ENCODE measurements at places on chromosomes 4 and X. TPM values are rescaled to one million over a fixed set of nuclear protein-coding genes. Genes with fewer than 3 reads are reported as not detected.
A peak's percentile ranks its signal among the peaks of the same experiment; 100 is the strongest.

Gene CFAP47
- 0.03 TPM for polyA plus RNA-seq

Gene IL9R
- not detected for polyA plus RNA-seq

Gene NCAPG
- polyA plus RNA-seq, result 0.37 TPM

Gene VSIG1
- 0.20 TPM for polyA plus RNA-seq

Gene ANXA10
- not detected for polyA plus RNA-seq

Gene TMEM131L
- 3.9 TPM for polyA plus RNA-seq

Gene UGT2B15
- polyA plus RNA-seq, result not detected

Gene P2RY8
- 4.0 TPM for polyA plus RNA-seq

Gene MPP1
- polyA plus RNA-seq, result 53.0 TPM

Gene STPG2
- polyA plus RNA-seq, result 0.07 TPM

GRCh38 chr4:93237521-93237920, 591.0 kb upstream of the ATOH1 start:
- no peaks in the 10 kb centered on the region for H3K36me3 ChIP-seq
- H3K27me3 ChIP-seq, result no peaks in the 10 kb centered on the region
- DNase-seq, result no peak
- H3K4me1 ChIP-seq, result no peaks in the 10 kb centered on the region
- no peak overlapping the region for H3K4me3 ChIP-seq

DNA sequence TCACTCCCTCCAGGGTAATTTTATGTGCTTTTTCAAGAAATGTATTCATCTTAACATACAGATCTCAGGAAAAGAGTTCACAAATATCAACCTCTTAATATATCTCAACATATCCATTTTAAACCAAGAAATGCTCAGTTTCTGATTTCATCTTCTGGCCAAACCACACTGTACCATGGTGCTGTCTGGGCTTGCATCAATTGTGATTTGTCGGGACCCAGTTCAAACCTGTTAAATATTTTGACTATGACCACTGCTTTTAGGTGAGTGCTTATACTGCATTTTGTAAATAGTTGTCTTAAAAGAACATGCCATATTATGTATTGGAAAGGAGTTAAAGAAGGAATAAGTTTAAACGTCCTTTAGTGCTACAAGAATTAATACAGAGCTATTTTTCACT, 352.1 kb downstream of the SPOCK3 start:
- H3K36me3 ChIP-seq, result no peaks in the 10 kb centered on the region
- no peak overlapping the region for H3K27ac ChIP-seq
- H3K4me1 ChIP-seq, result no peaks in the 10 kb centered on the region
- no peaks in the 10 kb centered on the region for H3K27me3 ChIP-seq
- H3K4me3 ChIP-seq, result no peak overlapping the region
- no peak for DNase-seq

DNA sequence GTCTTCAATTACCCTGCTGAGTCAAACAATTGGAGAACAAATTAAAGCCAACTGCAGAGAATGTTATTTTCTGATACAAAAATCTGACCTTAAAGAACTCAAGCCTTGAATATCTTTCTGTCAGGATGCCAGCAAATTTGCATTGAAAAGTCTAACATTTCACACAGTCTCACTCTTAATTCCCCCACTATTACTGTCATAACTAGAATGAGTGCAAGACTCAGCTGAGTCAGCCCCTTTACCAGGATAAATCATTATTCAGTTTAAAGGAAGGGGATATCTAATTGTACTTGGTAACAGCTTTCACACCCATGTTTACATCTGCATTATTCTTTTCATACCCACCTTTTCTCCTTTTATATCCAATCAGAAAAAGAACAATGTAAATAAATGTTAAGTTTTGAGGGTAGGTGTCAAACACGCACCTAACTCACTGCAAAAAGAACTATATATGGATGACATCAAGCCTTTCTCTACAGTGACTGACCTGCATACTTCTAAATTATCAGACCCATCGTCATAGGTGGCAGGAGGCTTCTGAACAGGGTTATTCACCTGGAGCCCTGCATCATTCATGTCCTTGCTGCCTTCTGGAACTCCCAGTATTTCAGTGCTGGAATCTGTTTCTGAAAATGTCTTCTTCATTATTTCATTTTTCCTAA, 117.4 kb downstream of the TMA16 start:
- H3K36me3 ChIP-seq, result no peaks in the 10 kb centered on the region
- H3K4me1 ChIP-seq, result no peaks in the 10 kb centered on the region
- DNase-seq, result no peak
- H3K27ac ChIP-seq, result peak overlapping the region; percentile 27
- no peak overlapping the region for H3K4me3 ChIP-seq
- no peaks in the 10 kb centered on the region for H3K27me3 ChIP-seq

- H3K27me3 ChIP-seq, result no peaks in the 10 kb centered on the region
- DNase-seq, result no peak
- H3K4me3 ChIP-seq, result no peak overlapping the region
Measured at GRCh38 chr4:122622400-122622799, 1.5 kb upstream of the IL21 start.

- H3K4me1 ChIP-seq, result no peaks in the 10 kb centered on the region
- H3K4me3 ChIP-seq, result no peak overlapping the region
- no peaks in the 10 kb centered on the region for H3K27me3 ChIP-seq
- H3K27ac ChIP-seq, result no peak overlapping the region
- no peak for DNase-seq
Measured at GRCh38 chrX:10524578-10524977, 95.8 kb downstream of the MID1 start.

DNA sequence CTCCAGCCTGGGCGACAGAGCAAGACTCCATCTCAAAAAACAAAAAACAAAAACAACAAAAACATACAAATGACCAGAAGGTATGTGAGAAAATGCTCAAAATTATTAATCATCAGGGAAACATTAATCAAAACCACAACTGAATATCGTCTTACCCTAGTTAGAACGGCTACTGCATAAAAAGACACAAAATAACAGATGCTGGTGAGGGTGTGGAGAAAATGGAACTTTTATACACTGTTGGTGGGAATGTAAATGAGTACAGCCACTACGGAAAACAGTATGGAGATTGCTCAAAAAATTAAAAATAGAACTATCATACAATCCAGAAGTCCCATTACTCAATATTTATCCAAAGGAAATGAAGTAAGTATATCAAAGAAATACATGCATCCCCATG, 27.3 kb downstream of the IQCM start:
- H3K27me3 ChIP-seq, result no peaks in the 10 kb centered on the region
- no peak overlapping the region for H3K4me3 ChIP-seq
- H3K27ac ChIP-seq, result no peak overlapping the region
- no peaks in the 10 kb centered on the region for H3K36me3 ChIP-seq
- H3K4me1 ChIP-seq, result no peaks in the 10 kb centered on the region

DNA sequence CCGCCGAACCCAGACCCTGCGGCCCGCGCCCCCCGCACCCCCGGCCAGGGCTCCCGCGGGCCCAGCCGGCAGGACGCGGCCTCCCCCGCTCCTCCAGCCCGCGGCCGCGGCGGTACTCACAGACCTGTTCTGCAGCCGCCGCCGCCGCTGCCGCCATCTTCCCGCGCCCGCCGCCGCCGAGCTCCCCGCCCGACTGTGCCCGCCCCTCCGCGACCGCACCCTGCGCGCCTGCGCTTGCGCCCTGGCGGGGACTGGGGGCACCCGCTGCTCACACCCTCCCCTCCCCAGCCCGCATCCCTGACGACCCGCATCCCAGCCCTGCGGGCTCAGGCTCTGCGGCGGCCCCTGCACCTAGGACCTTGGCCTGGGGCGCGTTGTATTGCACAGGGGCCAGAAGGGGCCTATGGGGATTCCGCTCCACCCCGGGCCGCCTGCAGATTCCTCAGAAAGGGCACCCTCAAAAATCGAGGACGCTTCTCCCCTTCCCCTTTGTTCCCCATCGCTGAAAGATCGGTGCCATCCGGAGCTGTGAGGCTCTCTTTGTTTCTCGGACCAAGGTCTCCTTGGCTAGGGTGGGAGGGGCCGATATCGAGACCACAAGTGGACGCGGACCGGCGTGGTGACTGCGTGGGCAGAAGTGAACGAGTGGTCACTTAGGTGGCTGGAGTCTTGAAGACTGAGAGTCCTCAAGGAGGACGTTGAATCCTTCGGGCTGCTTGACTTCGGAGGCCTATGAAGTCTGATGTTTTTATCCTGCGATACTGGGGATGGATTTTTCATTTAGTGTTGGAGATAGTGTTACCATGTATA, at the start of gene SGCB:
Gene SGCB, minus strand, starts transcription at position 197 of the 810 bp plus-strand sequence. Its CDS starts 40 bp downstream, at position 157.
- peak; percentile 47 for DNase-seq
- peak within 1 kb of the TSS; percentile 58 for H3K27ac ChIP-seq
- H3K27me3 ChIP-seq, result no peaks in the 10 kb centered on the region
- peak within 1 kb of the TSS; percentile 15 for H3K4me3 ChIP-seq
- H3K4me1 ChIP-seq, result peaks cover 22% of the 10 kb centered on the region
- H3K36me3 ChIP-seq, result no peaks in the 10 kb centered on the region

- no peaks in the 10 kb centered on the region for H3K4me1 ChIP-seq
- H3K4me3 ChIP-seq, result no peak overlapping the region
- H3K27ac ChIP-seq, result no peak overlapping the region
Measured at GRCh38 chrX:9656277-9656676, 109.4 kb downstream of the GPR143 start.

DNA sequence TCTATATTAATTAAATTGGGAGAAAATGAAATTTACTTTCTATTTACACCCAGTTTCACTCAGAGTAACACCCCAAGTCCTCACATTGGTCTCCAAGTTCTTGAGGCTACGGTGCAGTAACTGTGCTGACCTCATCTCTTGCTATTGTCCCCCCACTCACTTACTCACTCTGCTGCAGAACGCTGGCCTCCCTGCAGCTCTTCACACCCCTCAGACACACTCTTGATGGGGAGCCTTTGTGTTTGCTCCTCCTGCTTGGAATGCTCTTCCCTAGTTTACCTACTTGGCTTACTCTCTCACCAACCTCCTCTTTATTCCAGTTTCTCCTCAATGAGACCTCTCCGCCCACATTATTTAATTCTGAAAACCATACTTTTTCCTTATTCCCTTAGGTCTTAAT, 22.2 kb upstream of the SPARCL1 start:
- DNase-seq, result no peak
- H3K4me3 ChIP-seq, result no peak overlapping the region
- no peaks in the 10 kb centered on the region for H3K27me3 ChIP-seq
- no peaks in the 10 kb centered on the region for H3K36me3 ChIP-seq
- H3K4me1 ChIP-seq, result no peaks in the 10 kb centered on the region
- no peak overlapping the region for H3K27ac ChIP-seq

DNA sequence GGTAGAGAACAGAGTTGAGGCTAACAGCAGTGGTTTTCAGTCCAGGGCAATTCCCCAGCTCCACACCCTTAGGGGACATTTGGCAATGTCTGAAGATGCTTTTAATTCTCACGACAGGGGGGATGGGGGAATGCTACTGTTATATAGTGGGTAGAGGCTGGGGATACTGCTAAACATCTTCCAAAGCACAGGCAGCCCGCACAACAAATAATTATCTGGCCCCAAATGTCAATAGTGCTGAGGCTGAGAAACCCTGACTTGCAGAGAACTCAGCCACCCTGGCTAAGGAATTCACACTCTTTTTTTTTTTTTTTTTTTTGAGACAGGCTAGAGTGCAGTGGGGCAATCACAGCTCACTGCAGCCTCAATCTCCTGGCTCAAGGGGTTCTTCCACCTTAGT, 60.6 kb downstream of the POLR2B start:
- no peak overlapping the region for H3K4me3 ChIP-seq
- peaks cover 20% of the 10 kb centered on the region for H3K4me1 ChIP-seq
- H3K27ac ChIP-seq, result no peak overlapping the region
- H3K36me3 ChIP-seq, result no peaks in the 10 kb centered on the region

DNA sequence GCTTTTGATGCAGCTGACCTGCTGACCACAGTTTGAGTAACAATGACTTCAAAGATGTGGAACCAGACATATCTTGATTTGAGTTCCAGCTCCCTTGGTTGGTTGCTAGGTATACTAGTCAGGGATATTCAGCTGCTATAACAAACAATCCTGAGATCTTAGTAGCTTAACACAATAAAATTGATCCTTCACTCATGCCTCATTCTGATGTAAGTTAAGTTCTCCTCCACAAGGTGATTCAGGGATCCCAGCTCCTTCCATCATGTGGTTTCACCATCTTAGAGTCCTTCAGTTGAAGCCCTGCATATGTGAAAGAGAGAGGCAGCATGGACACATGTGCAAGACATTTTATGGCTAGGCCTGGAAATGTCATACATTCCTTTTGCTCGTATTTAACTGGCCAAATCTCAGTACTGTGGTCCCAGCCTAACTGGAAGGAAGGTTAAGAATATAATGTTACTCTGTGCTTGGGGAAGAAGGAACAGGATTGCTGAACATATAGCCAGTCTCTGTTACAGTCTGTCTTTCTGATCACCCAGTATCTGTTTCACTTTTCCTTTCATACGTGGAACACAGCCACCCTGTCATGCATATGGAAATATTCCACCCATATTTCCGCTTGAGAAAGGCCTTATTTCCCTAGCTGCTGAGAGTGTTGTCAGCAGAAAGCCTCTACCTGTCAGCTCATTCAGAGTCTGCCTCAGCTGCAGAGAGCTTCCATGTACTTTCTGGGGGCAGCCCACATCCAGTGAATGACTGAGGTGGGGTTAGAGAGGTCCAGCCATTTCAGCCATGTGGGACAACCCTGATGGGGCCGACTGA, 7.1 kb downstream of the SMIM9 start:
- no peak overlapping the region for H3K4me3 ChIP-seq
- H3K27me3 ChIP-seq, result no peaks in the 10 kb centered on the region
- no peaks in the 10 kb centered on the region for H3K4me1 ChIP-seq
- no peak for DNase-seq

Data from adrenal gland (tissue), 19 donors.